ENCODE measurements at places on chromosomes 1 and 21.

DNA sequence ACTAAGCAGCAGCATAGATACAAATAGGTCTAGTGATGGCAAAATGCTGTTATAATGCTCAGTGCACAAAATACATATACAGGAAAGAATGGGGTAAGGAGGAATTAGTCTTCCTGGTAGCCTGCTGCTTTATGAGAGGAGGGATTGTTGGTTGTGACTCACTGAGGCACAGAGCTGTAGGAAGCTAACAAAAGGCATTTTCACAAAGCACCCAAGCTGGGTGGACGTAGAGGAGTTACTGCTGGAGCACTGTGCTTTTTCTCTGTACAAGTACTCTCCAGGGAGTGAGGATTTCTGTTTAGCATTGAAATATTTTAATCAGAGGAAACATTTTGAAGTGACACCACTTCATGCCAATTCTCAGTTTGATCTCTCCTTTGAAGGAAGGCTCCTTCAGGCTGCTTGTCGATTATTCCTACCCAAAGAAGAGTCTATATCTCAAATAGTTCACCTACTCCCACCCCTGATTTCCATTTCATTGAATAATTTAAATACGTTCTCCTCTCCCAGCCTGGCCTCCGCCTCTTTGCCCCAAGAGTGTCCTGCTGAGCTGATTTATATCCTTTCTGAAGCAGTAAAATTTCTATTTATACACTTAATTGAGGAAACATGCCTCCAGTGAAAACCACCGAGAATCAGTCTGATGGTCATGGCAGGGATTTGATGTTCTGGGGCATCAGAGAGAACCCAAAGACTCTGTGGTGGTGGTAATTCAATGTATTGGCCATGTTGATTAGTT lies 271.9 kb downstream of the HHAT start:
- no peak for DNase-seq

GRCh38 chr21:42988236-42988965 lies 14.0 kb downstream of the PKNOX1 start:
- DNase-seq = no peak

DNA sequence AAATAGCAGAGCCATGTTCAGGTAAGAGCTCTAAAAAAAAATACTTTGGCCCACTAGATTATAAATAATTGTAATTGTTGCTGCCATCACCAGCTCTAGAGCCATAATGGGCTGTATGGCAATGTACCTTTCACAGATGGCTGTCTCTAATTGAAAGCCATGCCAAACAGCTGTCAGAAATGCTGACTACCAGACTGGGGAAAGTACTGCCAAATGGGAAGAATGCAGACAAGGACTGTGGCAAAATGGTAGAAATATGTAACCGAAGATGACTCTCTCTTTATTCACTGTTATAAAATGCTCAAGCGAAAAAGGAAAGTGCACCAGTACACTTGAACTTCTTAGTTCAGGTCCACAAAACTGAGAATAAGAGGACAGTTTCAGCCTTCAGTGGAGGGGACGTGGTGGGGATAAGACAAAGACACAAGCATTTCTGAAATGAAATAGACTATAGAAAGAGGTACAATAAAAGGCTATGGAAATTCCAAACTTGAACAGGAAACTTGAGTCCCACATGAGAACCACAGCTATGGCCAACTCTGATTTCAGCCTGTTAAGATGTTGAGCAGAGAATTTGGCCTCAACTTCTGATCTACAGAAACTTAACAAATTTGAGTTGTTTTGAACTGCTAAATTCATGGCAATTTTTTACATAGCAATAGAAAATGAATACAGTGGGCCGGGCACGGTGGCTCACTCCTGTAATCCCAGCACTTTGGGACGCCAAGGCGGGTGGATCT lies 46.5 kb upstream of the LPGAT1 start:
- no peak for DNase-seq

DNA sequence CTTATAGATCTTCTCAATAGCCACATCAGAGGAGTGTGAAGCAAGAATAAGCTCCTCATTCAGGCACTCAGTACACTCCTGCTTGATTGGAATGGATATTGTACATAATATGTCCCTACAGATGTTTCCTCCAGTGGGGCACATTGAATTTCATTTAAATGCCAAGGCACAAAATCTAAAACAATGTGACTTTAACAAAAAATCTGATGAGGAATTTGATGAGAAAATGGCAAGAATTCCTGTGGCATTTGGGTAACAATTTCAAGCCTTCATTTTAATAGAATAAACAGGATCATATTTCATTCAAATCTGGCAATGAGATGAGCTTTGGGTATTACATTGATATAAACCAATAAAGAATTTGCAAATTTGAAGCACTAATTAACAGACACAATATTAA lies 307.7 kb upstream of the PKN2 start:
- no peak for DNase-seq

GRCh38 chr1:243482141-243483022 lies 226.5 kb downstream of the SDCCAG8 start:
- DNase-seq = no peak

- DNase-seq = no peak
These were observed 30.9 kb downstream of the CCN1 start for GRCh38 chr1:85611425-85611824.

DNA sequence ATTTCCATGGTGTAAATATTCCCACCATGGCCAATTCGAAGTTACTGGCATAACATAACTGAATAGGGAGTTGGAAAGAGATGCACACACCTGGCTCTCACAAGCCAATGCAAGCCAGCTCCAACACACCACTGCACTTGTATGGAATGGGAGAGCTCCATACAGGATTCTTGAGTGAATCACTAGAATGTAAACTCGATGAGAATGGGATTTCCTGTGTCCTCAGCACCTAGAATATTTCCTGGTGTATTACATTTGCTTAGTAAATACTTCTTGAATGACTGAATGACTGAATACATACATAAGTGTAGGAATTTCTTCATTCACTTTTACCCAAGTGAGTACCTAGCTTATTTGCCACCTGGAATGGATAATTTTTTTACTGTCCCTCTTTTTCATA lies 16.2 kb upstream of the PPIE start:
- no peak for DNase-seq

DNA sequence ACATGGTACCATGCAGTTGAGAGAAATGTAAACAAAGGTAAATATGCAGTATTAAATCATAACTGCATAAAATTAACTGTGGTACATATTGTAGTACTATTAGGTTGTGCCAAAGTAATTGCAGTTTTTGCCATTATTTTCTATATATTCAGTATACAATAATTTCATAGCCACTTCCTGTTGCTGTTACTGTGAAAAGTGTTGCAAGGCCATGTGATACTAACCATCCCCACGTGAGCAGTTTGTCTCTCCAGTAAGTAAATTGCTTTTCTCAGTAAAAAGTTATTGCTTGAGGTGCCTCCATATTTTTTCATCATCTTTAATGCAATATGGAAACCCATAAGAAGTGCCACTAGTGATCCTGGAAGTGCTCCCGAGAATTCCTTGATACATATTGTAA lies 19.6 kb upstream of the METTL18 start:
- DNase-seq = no peak

DNA sequence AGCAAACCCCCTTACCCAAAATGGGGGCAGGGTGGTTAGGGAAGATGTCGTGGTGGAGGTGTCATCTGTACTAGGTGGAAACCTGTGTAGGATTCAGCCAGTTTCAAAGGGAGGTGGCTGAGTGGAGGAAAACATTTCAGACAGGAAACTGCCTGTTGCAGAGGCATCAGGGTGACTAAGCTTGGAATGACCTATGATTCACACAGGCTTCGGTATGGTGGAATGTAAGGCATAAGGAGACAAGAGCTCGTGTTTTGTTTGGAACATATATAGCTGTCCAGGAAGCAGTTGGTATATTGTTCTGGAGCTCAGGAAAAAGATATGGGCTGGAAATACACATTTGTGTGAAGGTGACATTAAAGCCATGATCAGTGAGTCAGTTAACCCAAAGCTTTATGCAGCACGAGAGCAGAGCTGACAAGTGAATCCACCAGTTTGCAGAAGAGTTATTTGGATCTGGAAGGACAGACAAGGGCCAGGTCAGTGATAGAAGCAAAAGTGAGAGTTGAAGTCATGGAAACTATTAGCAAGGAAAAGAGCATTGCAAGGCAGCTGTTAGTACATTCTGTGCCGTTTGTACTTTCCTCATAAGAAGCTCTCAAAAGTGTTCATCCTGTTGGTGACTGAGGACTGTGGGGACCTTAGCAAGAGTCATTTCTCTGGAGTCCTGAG lies 12.2 kb downstream of the UTP25 start:
- no peak for DNase-seq

- no peak for DNase-seq
These were observed 7.0 kb downstream of the NPHP4 start for GRCh38 chr1:5985250-5985649.

- no peak for DNase-seq
These were observed 43.5 kb upstream of the SARS1 start for GRCh38 chr1:109170035-109170764.

DNA sequence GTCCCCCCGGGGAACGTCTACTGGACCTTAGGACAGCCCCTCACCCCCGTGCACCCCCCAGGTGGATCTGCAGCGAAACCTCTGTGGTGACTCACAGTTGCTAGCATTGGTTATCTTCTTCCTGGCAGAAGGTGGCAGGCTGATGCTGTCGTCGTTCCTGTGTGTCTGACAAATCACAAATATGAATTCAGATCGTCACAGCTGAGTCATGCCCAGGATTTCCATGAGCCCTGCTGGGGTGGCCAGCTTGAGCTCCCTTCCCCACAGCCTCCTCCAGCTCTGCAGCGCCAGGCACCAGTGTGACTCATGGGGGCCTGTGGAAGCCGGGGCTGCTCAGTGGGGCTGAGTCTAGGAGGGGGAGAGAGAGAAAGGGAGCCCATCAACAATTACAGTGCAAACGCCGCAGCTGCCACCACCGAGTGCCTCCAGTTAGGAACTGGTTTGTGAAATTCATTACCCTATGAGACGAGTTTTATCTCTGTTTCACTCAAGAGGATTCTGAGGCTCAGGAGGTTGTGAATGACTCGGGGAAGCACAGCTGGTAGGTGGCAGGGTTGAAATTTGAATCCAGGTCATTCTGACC lies 197.9 kb downstream of the DYRK1A start:
- peak; percentile 85 for DNase-seq

DNA sequence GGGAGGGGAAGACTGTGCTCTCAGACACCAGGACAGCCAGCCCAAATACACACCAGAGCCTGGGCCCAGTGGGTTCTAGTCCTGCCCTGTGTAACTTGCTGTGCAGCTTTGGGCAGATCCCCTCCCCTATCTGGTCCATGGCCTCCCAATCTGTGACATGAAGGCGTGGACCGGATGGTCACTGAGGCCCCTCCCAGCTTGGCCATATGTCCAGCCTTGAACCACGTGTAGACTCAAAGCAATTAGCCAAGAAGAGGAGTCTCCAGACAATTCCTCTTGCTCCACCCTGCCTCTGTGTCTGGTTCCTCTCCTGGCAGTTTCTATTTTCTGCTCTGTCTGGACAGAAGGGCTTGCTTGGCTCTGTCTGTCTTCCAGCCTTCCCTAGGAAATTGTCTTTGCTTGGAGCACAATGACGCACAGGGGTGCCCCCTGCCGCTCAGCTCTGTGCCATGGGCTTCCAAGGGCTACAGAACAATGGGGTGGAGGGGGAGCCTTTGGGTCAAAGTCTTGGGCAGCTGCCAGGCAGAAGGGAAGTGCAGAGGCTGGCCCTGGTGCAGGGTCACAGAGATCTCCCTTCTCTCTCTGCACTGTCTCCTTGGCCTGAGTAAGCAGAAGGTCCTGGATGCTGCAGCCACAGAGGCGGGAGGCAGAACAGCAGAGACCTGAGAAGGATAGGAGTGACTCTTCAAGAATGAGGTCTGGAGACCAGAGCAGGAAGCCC lies 66.1 kb downstream of the TENT5C start:
- DNase-seq = no peak

All from GDM1 (cell line).